ENCODE measurements at places on chromosomes 11 and 22.

DNA sequence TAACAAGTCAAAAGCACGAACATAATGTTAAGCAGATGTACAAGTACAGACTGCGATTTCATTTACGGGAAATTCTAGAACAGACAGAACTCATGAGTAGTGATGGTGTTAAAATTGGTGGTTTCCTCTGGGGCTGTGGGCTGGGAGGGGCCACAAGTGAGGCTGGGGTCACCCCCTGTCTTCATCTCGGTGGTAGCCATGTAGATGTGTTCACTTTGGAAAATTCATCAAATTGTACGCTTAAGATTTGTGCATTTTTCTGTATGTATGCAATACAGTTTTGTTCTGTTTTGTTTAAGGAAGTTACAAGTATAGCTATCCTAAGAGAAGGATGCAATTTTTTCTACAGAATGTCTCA is 504 bp upstream of the ASCC2 start:
- DNase-seq = no peak

DNA sequence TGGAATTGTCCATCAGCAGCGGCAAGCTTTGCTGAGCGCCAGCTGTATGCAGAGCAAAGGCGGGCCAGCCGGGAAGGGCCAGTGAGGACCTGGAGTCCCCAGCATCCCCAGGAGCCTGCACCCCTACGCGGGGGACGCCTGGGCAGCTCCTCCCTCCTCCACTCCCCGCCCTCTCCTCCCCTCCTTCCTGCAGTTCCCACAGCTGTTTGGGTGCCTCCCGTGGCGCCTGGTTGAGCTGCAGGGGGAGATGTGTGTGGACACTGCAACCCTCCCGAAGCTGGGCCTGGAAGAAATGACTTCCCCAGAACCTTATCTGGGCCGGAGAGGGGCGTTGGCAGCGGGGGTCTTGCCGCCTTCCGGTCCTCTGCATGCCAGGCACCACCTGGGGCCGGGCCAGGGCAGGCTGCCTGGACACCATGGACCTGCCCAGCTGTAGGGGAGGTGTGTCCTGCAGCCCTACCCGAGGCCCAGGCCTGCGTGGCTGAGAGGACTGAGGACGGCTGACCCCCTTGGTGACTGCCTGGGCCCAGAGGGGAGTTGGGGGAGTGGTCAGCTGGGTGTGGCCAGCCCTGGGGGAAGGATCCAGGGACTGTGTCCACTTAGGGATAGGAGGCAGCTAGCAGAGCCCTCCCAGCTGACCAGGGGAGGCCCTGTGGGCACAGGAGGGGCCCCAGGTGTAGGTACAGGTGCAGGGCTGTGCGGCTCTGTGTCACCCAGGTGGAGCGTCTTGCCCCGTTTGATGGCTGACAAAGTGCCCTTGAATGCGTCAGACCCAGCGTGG is 16.8 kb upstream of the MUC6 start:
- no peak for DNase-seq

DNA sequence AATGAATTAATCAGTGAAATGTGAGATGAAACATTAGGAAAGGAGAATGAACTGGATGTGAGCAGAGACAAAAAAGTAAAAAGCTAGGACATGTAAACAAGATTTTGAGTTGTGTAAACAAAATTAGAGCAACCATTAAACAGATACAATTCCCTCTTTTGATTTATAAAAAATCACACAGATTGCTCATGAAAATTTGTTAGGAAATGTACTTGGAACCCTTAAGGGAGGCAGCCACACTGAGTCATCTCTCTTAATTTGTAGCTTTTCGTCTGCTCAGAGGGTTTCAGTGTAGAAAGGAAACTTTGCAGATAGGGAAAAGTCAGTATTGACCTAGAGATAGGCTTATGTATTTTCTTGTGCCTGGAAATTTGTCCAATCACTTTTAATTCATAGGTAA is 49.6 kb upstream of the ME3 start:
- no peak for DNase-seq

GRCh38 chr11:120710354-120711131 is 199.0 kb downstream of the GRIK4 start:
- no peak for DNase-seq

GRCh38 chr22:34851918-34852662 is 213.9 kb upstream of the ISX start:
- DNase-seq = no peak

DNA sequence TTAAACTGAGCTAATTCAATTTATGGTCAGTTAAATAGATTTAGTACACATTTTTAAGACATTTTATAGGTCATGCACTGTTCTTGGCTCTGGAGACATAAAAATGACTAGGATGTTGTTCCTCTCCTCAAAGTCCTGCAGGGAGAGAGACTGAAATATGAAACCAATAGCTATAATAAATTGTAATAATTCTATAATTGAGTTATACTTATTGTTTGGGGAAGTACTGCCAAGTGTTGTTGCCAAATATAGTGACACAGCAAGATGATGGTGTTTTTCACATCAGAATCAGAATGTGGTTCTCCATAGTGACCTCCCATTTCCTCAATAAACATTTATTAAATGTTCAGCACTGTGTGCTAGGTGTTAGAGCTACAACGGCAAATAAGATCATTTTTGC is 470.6 kb downstream of the NTM start:
- no peak for DNase-seq

GRCh38 chr11:95456714-95457491 is 225.9 kb upstream of the SESN3 start:
- no peak for DNase-seq

GRCh38 chr11:28999620-29000019 is 891.4 kb downstream of the METTL15 start:
- no peak for DNase-seq

DNA sequence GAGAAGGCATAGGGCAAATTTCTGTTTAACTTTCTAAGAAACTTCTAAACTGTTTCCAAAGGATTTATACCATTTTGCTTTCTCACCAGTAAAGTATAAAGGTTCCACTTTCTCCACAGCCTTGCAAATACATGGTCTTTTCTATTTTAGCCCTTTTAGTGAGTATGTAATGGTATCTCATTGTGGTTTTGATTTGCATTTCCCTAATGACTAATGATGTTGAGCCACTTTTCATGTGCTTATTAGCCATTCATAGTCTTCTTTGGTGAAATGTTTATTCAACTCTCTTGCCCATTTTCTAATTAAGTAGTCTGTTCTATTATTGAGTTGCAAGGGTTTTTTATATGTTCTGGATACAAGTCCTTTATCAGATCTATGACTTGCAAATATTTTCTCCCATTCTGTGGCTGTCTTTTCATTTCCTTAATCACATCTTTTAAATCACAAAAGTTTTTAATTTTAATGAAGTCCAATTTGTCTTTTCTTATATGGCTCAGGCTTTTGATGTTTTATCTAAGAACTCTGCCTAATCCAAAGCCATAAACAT is 83.8 kb upstream of the KCNQ1OT1 start:
- no peak for DNase-seq

- no peak for DNase-seq
These were observed 708.0 kb upstream of the ARHGAP42 start for GRCh38 chr11:99979042-99979441.

GRCh38 chr11:12496181-12497025 is 119.0 kb downstream of the PARVA start:
- no peak for DNase-seq

DNA sequence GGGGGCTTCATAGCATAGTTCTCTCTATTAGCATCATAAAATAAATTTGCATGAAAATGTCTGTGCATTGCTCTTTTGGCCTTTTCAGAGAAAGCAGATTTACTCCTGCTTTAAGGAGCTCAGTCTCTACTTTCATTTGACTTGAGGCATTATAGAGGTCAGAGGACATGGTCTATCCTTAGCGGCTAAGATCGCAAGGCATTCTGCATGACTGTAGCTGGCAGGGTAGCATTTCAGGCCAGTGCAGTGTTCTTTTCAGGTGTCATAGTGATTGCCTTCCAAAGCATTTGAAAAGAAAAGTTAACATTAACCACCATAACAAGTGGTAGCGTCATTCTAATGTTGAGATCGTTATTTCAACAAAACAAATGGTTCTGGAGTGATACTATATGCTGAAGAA is 126.5 kb downstream of the NCAM1 start:
- no peak for DNase-seq

DNA sequence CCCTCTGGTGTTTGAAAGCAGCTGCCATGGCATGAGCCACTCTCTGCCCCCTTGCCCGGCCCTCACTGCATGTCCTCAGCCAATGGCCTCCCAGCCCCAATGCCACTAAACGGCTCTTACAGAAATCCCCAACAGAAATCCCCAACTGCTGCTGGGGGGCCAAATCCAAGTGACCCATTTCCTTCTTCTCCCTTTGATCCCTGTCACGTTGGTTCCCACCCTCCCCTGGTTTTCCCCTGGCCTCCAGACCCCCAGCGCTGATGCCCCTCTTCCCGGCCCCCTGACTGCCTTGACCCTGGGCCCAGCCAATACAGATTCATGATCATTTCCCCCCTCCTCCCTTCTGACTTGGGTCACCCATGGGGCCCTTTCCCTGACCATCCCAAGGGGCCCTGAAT is 30.9 kb downstream of the IGLL1 start:
- no peak for DNase-seq
